ENCODE measurements at places on chromosomes 2 and 18. TPM values are rescaled to one million over a fixed set of nuclear protein-coding genes. Genes with fewer than 3 reads are reported as not detected.

GCG gene
- not detected for total RNA-seq

DNA sequence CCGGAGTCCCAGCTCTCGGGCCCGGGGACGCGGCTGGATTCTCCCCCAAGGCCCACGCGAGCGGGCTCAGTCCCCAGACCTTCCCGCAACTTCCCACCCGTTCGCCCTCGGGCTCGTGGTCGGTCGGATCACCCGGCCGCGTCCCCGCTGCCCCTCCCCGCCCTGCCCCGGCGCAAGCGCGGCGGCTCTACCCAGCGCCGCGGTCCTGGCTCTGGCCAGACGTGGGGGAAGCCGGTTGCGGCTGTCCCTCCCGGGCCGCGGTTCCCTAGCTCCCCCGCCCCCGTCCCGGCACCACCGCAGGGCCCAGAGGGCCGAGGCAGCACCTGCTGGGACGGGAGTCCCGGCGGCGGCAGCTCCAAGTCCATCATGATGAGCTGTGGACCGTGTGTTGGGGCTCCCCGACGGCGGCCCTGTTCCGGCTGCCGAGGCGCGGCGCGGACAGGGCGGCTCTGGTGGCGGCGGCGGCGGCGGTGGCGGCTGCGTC is 276 bp downstream of the NFE2L2 start:
- DNase-seq, result peak; percentile 62
- H3K4me1 ChIP-seq, result peaks cover 50% of the 10 kb centered on the region
- H3K27ac ChIP-seq, result peak overlapping the region; percentile 97
- H3K27me3 ChIP-seq, result no peaks in the 10 kb centered on the region
- peak overlapping the region; percentile 90 for H3K4me3 ChIP-seq
- peaks cover 18% of the 10 kb centered on the region for H3K36me3 ChIP-seq

GRCh38 chr2:6784291-6784690 is 81.4 kb downstream of the CMPK2 start:
- H3K27me3 ChIP-seq, result peaks cover 34% of the 10 kb centered on the region
- H3K27ac ChIP-seq, result no peak overlapping the region
- no peaks in the 10 kb centered on the region for H3K36me3 ChIP-seq
- H3K4me3 ChIP-seq, result no peak overlapping the region

HOXD12 gene
- total RNA-seq, result not detected

Measured in PC-9 (cell line).